ENCODE measurements at places on chromosomes 4 and X.

- DNase-seq, result no peak
Measured at GRCh38 chrX:141814213-141814857, 23.8 kb upstream of the MAGEC3 start.

DNA sequence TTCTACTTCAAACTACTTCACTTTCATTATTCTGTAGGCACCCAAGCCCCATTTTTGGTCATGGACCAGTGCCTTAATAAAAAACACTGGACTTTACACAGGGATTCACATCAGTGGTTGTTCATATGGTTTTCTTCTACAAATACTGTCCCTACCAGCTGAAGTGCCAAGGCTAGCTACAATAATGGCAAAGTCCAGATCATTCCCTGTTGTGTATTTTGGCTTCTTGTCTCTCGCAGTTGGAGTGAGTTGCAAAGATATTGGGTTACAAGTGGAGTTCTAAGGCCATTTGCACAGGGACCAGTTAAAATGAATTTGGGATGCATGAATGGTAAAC, 16.7 kb upstream of the ANKRD17 start:
- no peak for DNase-seq

GRCh38 chr4:156248917-156249316, 295.3 kb upstream of the CTSO start:
- DNase-seq, result no peak

GRCh38 chr4:163109967-163110366, 56.7 kb downstream of the NAF1 start:
- no peak for DNase-seq

GRCh38 chr4:4460759-4461158, 73.9 kb downstream of the NSG1 start:
- DNase-seq, result no peak

DNA sequence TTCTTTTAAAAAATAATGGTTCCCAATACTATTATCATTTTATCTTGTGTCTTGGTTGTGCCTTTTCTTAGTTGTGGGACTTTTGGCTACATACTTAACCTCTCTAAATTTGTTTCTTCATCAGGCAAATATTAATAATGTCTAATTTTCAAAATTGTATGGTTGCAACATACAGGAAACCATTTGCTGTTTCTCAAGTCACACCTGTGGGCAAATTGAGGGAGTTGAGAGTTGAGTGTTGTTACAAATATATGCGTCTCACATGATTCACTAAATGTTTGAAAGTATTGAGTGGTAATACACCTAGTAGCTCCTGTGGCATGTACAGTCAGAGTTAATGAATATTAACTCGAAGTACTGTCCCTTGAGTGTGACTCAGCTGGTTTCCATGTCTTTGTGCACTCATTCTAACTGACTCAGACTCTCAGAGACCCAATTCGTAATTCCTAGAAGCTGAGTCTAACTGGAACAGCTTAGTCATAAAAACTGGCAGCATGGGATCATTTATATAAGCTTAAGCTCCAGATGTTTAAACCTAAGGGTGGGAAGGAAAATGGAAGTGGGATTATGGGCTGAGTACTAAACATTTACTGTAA, 802.4 kb downstream of the TRIML1 start:
- DNase-seq, result no peak

GRCh38 chr4:57077550-57078343, 32.4 kb downstream of the IGFBP7 start:
- no peak for DNase-seq

- DNase-seq, result no peak
Measured at GRCh38 chrX:314049-314448, 4.5 kb downstream of the GTPBP6 start.

GRCh38 chr4:1182313-1182712, 9.9 kb upstream of the SPON2 start:
- DNase-seq, result no peak

- no peak for DNase-seq
Measured at GRCh38 chr4:36256398-36256891, 12.1 kb upstream of the ARAP2 start.

DNA sequence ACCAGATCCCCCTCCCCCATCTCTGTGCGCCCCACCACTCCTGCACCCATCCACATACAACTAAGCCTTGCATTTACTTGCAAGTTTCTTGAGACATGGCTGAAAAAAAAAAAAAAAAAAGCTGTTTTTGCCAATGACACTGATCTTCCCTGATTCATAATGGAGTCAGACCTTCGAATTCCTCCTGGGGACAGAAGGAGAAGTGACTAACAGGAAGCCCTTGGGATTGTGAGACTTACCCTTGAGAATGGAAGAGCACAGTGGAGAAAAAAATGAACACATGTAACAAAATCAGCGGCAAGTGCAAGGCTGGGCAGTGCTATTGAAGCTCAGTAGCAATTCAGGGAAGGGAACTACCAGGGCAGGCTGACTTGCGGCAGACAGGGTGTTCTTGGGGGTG, 288.4 kb downstream of the BCOR start:
- DNase-seq, result no peak

- no peak for DNase-seq
Measured at GRCh38 chr4:14862891-14863290, 139.4 kb upstream of the CPEB2 start.

DNA sequence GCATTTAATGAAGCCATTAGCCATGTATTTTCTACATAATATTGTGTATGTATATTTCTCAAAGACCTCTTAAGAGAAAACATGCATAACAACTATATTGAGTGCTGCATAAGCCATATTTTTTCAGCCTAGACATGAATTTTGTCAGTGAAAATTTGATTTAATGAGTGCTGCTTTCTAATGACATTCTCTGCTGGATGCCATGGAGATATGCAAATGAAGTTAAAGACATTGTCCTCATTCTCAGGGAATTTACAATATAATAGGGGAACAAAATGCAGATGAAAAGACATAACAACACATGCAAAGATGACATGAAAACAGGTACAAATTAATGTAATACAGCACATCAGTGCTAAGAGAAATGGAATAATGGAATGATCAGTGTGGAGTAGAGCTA, 118.7 kb downstream of the ATOH1 start:
- no peak for DNase-seq

GRCh38 chr4:148052448-148052847, 320.6 kb downstream of the ARHGAP10 start:
- no peak for DNase-seq

- no peak for DNase-seq
Measured at GRCh38 chrX:37746218-37746941, 33.5 kb upstream of the CYBB start.

DNA sequence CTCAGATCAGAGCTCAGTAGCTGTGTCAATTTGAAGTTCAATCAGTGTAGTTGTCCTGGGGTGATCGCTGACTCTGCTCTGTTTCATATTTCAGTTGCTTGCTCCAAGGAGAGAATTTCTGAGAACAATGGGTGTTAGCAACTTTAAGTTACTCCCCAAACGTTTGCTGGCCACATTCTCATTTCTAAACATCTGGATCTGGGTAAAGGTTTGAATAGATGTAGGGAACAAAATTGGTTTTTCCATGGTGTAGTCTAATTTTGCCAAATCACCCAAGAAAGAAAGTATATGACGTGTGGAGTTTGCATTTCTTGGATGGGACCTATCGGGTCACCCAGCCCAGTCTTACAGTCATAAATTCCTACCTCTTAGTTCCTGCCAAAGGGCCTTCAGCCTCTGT, 103.7 kb downstream of the AKAP4 start:
- DNase-seq, result no peak

GRCh38 chr4:67658302-67658701, 42.7 kb downstream of the UBA6 start:
- no peak for DNase-seq

GRCh38 chr4:15725608-15726007, 22.7 kb downstream of the BST1 start:
- DNase-seq, result no peak

- no peak for DNase-seq
Measured at GRCh38 chr4:47499700-47500099, 14.6 kb downstream of the ATP10D start.

- no peak for DNase-seq
Measured at GRCh38 chrX:149372866-149373265, 132.2 kb downstream of the IDS start.

- DNase-seq, result no peak
Measured at GRCh38 chr4:129358571-129358970, 262.6 kb downstream of the C4orf33 start.

DNA sequence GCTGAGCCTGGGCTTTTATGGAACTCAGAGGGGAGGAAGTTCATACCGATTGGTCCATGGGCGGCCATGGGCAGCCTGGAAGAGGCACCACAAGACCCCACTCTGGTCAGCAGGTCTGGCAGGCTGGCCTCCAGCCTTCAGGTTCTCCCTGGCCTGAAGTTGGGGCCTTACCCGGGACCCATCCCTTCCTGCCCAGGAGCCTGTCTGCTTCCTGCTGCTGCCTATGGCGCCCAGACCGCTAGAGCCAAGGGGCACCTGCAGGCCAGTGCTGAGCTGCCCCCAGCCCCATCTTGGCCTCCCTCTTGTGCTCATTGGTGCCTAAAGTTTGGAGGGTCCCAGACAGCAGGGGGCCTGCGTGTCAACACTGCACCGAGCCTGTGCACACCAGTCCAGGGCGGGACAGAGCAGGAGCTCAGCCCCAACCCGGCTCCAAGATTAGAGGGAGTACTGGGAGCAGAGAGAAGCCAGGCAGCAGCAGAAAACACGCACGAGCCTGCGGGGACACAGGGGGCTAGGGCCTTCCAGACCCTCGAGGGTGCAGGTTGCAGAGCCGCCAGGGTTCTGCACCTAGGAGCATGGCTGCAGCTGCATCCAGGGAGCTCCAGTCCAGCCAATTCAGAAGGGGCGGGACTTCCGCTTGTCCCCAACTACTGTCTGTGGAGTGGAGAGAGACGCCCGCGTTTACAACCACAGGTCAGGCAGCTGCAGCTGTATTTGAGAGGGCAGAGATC, 30.7 kb upstream of the ZNF280C start:
- no peak for DNase-seq

DNA sequence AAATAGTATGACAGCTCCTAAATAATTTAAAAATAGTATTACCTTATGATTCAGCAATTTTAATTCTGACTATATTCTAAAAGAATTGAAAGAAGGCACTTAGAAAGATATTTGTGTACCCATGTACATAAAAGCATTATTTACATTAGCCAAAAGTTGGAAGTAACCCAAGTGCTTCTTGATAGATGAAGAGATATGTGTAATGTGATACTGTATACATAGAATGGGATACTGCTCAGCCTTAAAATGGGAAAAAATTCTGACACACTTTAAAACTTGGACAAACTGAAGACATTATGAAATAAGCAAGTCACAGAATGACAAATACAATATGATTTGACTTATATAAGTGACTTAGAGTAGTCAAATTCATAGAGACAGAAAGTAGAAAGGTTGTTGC, 112.2 kb downstream of the IDS start:
- no peak for DNase-seq

DNA sequence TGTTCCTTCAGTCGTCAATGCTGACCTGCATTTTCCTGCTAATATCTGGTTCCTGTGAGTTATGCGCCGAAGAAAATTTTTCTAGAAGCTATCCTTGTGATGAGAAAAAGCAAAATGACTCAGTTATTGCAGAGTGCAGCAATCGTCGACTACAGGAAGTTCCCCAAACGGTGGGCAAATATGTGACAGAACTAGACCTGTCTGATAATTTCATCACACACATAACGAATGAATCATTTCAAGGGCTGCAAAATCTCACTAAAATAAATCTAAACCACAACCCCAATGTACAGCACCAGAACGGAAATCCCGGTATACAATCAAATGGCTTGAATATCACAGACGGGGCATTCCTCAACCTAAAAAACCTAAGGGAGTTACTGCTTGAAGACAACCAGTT, 12.6 kb downstream of the TLR8 start:
- no peak for DNase-seq

DNA sequence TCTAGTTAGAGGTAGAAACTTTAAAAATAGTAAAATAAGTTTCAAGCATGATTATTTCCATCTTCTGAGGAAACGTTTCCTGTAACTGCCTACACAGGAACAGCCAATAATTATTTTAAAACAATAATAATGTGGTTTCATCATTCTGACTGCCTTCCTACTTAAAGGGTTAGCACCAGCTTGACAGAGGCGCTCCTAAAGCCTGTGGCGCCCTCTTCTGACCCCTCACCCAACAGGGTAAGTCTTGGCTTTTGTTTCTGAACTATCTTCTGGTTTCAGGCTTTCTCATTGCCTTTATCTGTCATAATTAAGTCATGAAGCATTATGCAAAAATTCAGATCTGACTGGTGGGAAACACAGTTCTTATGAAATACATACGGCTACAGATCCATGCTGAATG, 96.7 kb downstream of the ITM2A start:
- peak; percentile 46 for DNase-seq

DNA sequence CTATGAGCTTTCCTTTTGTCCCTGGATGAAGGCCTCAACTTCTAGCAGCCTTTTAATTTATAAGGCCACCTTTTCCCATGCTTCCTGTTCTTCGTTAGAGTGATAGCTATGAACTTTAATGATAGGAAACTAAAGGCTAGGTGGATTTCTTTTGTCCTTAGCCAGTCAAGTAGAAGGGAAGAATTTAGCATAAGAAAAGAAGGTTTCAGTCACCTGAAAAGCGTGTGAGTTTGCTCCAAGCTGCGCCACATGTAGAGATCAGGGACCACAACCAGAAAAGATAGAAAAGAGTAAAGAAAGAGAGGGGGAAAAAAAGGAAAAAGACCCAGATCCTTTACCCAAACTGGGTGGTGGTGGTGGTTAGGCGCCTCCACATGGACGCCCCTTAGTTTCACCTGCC, 28.6 kb downstream of the LUZP4 start:
- DNase-seq, result no peak

GRCh38 chrX:10233173-10233572, 76.4 kb downstream of the CLCN4 start:
- DNase-seq, result no peak

GRCh38 chr4:40586034-40586433, 43.6 kb downstream of the RBM47 start:
- no peak for DNase-seq

GRCh38 chr4:114417214-114417613, 181.4 kb upstream of the UGT8 start:
- no peak for DNase-seq

DNA sequence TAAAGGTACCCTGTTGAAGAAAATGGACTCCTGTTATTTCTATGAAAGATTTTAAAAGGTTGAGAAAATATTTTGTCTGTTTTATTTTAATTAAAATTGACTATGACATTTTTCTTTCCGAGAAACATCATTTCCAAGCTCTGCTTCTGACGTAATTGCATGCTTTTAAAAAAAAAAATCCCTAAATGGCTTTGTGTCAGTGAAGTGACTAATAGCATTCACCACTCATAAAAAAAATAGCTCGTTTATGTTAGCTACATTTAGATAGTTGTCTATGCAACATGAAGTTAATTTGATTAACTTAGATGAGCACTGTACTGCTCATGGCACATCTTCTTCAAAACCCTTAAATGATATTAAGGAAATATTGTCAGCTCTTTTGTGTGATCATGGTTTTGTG, 105.1 kb upstream of the KLHL13 start:
- DNase-seq, result no peak
